ENCODE measurements at places on chromosomes 3 and 15.

GRCh38 chr3:58577269-58577821 is at the start of gene FAM107A:
FAM107A (minus strand) TSS chr3:58577391; CDS start chr3:58569860, 7,531 bp downstream.
- no peak for DNase-seq

DNA sequence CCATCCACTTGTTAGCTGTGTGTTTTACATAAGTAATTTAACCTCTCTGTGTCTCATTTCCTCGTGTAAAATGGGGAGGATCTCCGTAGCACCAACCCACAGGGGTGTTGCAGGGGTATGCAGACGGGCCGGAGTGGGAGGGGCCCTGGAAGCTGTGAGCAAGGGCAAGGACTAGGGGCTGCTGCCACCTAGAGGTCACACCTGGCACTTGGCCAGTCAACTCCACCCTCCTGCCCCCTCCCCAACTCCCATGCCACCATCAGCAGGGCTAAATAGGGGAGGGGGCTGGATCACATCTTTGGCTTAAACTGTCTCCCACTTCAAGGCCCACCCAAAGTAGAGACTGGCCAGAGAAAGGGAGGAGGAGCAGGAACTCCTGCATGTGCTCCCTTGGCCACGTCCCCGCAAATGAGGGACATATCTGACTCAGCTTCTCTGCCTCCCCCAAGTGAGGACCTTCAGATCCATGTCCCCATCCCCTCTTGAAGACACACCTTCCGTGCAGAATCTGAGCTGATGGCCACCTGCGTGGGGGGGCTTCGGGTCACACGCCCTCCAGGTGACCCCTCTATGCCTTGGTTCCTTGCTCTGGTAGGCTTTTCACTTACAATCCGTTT is 2.6 kb downstream of the CCDC9B start:
- no peak for DNase-seq

DNA sequence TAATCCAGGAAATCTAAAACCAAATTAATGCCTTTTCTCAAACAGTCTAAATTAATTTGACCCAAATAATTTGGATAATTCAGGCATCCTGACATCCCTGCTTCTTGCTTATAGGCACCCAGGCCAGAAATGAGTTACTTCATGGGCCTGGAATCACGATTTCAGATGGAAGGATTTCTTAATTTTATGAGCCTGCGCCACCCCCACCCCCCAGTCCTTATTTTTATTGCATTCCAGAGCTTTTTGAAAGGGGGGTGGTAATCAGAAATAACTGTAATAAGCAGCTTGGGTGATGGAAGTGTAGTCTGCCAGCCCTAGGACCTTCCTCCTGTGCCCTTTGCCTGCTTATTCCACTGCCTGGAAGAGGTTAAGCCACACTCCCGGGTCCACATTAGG is 1.3 kb downstream of the AP2M1 start:
- DNase-seq: no peak

GRCh38 chr3:77467702-77468625 is 428.1 kb downstream of the ROBO2 start:
- DNase-seq: no peak

GRCh38 chr3:160112481-160112880 is 112.7 kb upstream of the C3orf80 start:
- no peak for DNase-seq

DNA sequence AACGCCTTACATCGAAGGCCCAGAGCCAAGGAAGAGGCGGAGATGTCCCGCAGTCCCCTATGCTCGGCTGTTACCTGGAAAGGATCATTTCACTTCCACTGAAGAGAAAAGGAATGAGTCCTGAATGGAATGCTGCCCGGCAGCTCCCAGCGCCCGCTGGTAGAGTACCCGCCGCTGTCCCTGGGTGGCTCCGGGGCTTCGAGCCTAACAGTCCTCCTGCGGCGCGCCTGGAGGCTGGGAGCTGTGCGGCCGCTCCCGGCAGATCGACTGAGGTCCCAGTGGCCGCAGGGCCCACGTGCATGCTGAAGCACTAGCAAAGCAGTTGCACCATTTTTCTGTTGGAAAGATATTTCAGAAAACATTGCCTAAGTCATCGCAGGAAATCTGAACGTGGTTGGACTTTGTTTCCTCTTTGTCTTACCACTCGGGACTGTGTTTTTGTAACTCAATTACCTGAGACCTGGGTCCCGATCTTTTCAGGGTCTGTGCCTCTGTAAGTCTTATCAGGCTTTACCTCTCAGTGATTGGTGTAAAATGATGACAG is 984 bp downstream of the RNU6-1 start:
- no peak for DNase-seq

DNA sequence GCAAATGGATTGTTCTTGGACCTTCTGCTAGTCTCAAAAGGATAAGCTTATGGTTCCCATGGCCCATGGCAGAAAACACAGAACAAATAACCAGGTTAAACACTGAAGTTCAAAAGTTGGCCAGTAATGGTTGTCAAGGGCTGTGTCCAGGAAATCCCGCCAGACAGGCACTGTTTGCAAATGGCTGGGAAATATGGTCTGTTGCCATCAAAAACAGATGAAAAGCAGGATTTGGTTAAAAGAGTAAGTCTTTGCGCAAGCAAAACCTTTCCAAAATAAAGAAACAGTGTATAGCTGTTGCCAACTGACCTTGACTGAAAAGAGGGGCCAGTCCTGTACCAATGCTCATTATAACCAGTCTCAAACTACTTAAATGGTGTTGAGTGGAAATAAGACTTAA is 58.6 kb downstream of the WWTR1 start:
- DNase-seq: no peak

DNA sequence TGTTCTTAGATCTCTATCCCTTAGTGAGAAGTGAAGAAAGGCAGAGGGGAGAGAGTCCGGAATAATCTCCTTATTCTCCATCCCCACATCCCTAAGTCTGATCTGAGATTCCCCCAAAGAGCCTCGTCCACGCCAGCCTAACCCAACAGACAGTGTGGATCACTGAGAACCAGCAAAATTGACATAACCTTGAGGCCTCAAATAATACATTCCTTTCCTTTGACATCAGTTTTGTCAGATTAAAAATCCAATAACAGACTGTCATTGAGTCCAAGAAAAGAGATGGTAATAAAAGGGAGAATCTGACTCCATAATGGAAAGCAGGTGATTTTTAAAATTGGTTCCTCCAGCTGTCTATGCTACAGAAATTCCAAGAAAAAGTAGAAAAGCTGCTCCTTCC is 7.7 kb upstream of the SIAH2 start:
- no peak for DNase-seq

GRCh38 chr3:78802562-78802930 is 965.3 kb downstream of the ROBO1 start:
- no peak for DNase-seq

Measured in NCI-H2081 treated with DMSO at 0.1 percent for 48 hours (cell line).